ENCODE measurements at places on chromosomes 4 and X.

- DNase-seq: peak; percentile 54
These were observed 201.3 kb downstream of the RBM46 start for GRCh38 chr4:154982187-154983047.

- DNase-seq: peak; percentile 37
These were observed 206.8 kb downstream of the TENM3 start for GRCh38 chr4:182449930-182450439.

GRCh38 chrX:12013211-12013618 is 125.1 kb upstream of the FRMPD4 start:
- DNase-seq: peak; percentile 66

DNA sequence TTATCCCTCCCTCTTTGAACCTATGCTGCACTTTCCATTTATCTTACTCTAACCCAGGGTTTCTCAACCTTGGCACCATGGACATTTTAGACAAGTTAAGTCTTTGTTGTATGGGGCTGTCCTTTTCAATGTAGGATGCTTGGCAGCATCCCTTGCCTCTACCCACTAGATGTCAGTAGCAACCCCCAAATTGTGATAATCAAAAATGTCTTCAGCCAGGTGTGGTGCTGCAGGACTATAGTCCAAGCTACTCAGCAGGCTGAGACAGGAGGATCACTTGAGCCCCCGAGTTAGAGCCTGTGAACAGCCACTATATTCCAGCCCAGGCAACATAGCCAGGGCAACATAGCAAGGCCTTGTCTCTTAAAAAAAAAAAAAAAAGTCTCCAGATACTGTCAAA is 7.0 kb downstream of the LRCH2 start:
- peak; percentile 12 for DNase-seq

DNA sequence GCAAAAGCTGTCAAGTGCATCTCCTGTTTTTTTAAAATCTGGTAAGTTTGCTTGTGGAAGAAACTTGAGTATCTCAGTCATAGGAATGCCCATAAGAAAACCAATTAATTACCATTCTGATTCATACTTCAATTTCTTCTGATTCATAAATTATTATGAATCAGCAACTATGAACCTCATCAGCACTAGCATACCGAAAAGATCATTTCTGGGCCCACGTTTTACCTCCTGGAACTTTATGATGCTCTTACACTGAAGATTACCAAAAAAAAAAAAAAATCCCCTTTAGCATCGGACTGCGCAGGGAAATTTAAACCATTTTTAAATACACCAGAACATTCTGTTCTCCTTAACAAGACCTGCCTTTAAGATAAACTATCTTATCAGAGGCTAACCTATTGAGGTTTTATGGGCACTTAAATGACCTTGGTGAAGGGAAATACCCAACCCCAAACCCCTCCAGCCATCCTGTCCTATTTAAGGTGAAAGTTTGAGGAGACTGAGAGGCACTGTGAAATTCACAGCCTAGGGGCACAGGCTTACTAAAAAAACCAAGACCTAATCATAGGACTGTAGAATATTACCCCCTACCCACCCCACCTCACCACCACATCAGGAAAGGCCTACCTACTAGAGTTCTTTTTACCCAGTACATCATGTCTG is 38.2 kb upstream of the ABCG2 start:
- DNase-seq: no peak

DNA sequence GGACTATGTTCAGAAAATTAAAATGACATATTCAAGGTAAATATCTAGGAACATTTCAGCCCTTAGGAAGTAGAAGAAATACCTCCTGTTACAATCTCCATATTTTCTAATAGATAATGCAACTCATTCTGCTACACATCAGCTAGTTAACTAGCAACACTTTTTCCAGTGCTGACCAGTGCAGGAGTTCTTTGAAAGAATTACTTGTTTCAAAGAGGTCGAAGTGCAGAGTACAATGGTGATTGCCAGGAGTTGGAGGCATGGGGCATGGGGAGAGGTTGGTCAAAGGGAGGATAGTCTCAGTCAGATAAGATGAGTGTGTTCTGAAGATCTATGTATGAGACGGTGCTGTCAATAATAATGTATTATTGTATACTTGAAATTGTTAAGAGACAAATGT is 53.1 kb downstream of the MTNR1A start:
- no peak for DNase-seq

- DNase-seq: no peak
These were observed 713 bp upstream of the GATA1 start for GRCh38 chrX:48785540-48786214.

GRCh38 chr4:109816082-109816442 is 500 bp downstream of the GAR1 start:
- DNase-seq: no peak

DNA sequence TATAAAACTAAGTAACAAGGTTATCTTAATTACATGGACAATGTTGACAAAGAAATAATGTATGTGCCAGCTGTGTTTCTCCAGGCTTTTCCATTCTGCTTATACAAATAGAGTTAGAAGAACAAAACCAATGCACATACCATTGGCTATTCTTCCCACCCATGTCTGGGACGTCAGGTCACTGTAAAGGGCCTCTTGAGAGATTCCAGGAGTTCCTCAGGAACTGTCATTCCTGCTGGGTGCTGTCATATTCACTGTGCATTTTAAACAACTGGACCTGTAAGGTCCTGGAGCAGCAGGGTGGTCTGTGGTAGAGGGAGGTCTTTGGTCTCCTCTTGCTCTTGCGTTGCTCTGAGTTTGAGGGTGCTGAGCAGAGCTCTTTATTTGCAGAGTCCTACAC is 74.6 kb upstream of the AP1S2 start:
- no peak for DNase-seq

DNA sequence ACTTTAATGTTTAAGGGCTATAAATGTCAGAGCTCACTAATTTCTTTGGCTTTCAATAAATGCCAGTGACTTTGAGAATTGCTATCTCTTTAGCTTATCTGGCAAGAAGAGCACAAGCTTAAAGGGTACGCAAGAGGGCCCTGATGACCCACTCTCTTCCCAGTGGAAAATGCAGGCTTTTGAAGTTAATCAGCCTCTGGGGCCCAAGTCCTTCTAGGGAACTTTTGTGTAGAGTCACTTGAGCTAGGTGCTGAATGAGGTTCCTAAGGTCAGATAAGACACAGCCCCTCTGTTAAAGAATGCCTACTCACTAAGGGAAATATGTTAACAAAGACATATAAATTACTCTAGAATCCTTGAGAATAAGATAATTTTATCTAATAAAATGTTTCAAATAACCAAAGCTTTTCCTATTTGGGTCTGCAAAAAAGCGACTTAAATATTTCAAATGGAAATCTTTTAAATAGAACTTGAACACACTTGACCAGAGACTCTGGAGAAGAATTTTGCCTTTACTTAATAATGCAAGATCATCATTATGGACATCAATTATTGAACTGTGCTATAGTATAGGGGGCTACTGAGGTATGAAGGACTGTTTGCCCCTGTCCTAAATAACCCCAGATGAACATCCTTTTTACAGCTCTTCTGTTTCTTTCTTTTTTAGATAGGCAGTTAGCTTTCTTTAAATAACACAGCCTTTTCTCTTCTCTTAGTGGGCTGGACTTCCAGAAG is 430.1 kb downstream of the GBA3 start:
- DNase-seq: no peak

- DNase-seq: peak; percentile 48
These were observed 66.5 kb downstream of the DMP1 start for GRCh38 chr4:87716371-87717265.

DNA sequence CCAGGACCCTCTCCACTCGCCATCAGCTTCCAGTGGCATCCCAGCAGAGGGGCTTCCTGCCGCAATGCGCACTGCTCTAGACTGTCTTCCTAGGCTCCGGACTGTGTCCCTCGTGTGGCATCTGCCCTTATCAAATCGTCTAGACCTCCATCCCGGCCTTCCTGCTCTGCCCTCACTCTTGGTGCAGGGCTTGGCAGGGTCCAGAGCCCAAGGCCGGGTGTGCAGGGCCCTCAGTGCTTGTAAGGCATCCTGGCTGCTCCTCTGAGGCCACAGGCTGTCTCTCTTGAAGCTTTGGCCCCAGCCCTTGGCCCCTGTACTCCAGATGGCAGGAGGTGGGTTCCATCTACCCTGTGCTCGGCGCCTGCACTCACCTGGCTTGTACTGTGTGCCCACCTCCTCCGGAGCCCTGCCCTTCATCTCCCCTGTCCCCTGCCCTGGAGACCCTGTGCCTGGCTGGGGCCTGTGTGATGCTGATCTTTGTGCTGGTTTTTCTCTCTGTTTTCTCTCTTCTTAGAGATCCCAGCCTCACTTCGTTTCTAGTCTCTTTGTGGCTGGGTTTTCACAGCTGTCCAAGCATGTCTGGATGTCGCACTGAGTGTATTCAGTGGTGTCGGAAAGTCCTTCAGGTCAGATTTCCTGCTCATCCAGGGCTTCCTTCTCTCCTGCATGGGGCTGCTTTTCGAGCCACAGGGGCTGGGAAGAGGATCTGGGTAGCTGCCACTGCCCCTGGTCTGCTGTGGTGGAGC is 3.7 kb upstream of the TREX2 start:
- no peak for DNase-seq

DNA sequence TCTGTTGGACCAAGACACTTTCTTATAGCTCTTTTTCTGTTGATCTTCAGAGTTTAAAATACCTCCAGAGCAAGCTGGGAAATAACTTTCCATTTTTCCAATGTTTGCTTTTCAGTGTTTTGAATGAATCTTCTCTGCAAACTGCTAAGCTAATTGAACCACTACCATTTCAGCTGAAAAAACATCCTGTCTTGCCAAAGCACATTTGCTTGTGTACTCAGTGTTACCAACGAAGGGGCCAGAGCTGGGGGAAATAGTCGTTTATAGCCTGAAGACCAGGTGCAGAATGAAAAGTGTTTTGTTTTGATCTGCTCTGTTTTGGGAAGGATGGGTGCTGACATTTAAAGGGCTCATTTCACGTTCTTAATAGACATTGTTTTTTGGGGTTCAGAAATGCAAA is 88.4 kb upstream of the CLNK start:
- DNase-seq: peak; percentile 70

DNA sequence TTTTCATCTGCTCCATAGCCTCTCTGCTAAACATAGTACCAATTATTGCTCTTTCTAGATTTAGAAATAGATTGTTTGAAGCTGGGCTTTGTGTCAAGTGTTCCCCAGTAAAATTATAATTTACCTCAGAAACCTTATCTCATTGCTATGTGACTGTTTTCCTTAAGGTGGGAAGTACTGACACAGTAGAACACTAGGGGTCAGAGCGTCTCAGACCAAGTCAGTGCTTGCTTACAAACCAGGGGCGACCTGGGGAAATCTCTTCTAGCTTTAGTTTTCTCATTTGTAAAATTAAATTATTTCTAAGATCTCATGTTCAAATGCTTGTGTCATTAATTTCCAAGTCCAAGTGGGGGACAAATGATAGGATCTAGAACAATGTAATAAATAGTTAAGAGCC is 360.4 kb downstream of the RAPGEF2 start:
- no peak for DNase-seq

- DNase-seq: no peak
These were observed 136.1 kb upstream of the MAP9 start for GRCh38 chr4:155512817-155513216.

- DNase-seq: peak; percentile 45
These were observed 33.7 kb upstream of the FGF13 start for GRCh38 chrX:138745196-138745595.

DNA sequence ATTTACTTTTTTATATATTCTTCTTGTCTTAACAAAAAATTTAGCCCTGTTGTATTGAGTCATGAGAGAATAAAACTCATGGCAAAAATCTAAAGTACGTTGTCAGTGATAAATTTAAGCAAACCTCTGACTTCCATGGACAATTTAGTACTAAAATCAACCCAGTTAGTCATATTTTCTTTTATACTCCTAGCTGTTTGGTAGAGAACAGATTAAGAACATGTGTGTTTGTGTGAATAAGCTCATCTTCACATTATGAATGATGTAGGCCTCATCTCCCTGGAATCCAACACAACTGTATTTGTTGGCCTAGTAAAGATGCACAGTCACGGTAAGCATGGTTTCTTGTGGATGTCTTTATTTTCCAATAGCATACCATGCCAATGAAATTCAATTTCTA is 40.8 kb upstream of the FAM47B start:
- DNase-seq: no peak

GRCh38 chrX:11533199-11533651 is 132.5 kb downstream of the ARHGAP6 start:
- peak; percentile 88 for DNase-seq

DNA sequence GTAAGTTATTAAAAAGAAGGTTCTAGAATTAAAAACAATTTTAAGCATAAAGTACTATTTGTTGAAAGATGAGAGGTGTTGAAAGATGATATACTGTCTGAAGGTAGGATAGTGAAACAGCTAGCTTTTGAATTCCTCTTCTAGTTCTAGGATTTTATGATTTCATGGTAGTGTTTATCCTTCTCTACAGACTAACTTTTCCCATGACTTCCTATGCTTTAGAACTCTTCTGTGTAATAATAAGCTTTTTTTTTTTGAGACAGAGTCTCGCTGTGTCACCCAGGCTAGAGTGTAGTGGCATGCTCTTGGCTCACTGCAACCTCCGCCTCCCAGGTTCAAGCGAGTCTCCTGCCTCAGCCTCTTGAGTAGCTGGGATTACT is 96.0 kb upstream of the NUDT6 start:
- DNase-seq: peak; percentile 26

DNA sequence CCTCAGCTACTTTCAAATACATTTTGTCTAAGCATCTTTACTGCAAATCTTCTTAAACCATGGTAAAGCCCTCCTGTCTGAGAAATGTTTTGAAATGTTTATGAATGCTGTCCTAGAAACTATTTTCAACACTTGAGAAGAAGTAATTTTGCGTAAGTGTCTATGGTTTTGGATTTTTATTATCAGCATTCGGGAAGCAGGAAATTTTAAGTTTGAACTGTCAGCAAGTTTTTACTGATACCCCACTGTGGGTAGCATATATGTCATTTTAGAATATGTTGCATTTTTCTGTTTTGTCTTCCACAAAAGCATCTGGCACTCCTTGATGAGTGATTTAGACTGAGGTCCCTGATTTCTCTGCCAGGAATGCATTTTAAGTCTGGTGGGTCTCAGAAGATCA is 302.4 kb upstream of the GIMD1 start:
- DNase-seq: no peak

DNA sequence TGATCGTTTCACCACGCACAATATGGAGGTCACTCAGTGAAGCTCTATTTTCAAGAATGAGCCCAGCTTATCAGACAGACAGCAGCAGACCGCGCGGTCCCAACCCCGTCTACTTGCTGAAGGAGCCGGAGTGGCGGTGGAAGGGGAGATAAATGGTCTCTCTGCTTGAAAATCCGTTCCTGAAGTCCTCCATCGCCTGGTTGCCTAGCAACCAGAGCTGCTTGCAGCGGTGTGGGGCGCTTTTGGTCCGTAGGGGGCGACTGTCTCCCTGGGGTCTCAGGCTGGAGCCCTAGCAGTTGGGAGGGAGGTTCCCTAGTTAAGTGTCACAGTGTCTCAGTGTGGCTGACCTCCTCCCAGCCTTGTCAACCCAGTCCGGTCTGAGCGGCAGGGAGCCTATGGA is 8.3 kb upstream of the DLG3 start:
- DNase-seq: no peak

- DNase-seq: no peak
These were observed 30.0 kb downstream of the RCHY1 start for GRCh38 chr4:75484190-75484589.

- peak; percentile 5 for DNase-seq
These were observed 169.2 kb downstream of the GRIA2 start for GRCh38 chr4:157389741-157390140.
